CD8-positive, alpha-beta memory T cell (primary cell): ENCODE measurements at places on chromosomes 2 and 18. TPM values are rescaled to one million over a fixed set of nuclear protein-coding genes. Genes with fewer than 3 reads are reported as not detected.
A peak's percentile ranks its signal among the peaks of the same experiment; 100 is the strongest.

- H3K36me3 ChIP-seq, result no peaks in the 10 kb centered on the region
- H3K27me3 ChIP-seq, result no peaks in the 10 kb centered on the region
- no peak overlapping the region for H3K27ac ChIP-seq
- H3K4me1 ChIP-seq, result no peaks in the 10 kb centered on the region
Measured at GRCh38 chr2:179373816-179374215, 109.2 kb upstream of the SESTD1 start.

GRCh38 chr2:88729061-88729745, 37.7 kb downstream of the RPIA start:
- H3K36me3 ChIP-seq, result no peaks in the 10 kb centered on the region
- no peak overlapping the region for H3K4me3 ChIP-seq
- no peak for DNase-seq

The SERPINB12 gene
- not detected for total RNA-seq

DNA sequence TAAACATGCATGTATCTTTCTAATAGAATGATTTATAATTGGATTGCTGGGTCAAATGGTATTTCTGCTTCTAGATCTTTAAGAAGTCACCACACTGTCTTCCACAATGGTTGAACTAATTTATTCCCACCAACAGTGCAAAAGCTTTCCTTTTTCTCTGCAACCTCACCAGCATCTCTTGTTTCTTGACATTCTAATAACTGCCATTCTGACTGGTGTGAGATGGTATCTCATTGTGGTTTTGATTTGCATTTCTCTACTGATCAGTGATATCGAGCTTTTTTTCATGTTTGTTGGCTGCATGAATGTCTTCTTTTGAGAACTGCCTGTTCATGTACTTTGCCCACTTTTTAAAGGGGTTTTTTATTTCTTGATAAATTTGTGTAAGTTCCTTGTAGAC, 182.5 kb downstream of the ANKRD44 start:
- no peak overlapping the region for H3K4me3 ChIP-seq
- H3K4me1 ChIP-seq, result peaks cover 58% of the 10 kb centered on the region
- DNase-seq, result no peak
- H3K36me3 ChIP-seq, result peaks cover 17% of the 10 kb centered on the region

DNA sequence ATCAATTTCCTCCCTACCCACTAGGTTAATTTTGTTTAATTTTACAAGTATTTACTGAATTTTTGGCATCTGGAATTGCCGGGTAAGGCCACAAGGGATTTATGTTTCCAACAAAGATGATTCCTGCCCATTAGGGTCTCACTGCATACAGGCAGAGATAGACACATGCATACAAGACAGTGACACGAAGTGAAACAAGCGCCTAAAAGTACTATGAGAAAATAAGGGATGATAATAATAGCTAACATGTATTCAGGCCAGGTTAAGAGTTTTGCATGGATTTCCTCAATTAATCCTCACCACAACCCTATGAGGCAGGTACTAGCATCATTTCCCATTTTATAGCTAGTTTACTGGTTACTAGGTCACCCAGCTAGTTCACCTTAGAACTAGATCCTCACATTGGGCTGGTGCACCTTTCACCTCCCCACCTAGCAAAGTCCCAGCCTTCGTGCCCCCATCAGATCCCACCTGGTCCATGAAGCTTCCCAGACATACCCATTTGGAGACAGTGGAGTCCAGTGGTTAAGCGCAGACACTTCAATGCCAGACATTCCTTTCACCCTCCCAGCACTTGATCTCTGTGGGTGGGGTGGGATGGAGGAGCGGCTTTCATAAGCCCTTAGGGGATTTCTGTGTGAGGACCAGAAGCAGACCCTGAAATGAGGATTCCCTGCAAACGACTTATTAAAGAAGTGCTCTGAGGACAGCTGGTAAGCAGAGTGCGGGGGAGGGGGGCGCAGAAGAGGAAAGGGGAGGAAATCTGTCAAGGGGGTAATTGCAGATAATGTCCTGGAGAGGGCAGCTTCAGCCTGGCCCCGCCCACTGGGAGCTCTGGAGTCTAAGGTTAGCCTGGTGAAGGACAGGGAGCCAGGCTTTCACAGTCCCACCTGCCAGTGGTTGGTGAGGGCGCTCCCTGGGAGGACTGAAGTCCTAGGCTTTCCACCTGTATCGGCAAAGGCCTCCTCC, 5.8 kb upstream of the DGUOK start:
- H3K27ac ChIP-seq, result no peak overlapping the region
- DNase-seq, result peak; percentile 50
- H3K4me3 ChIP-seq, result no peak overlapping the region
- H3K27me3 ChIP-seq, result no peaks in the 10 kb centered on the region

DNA sequence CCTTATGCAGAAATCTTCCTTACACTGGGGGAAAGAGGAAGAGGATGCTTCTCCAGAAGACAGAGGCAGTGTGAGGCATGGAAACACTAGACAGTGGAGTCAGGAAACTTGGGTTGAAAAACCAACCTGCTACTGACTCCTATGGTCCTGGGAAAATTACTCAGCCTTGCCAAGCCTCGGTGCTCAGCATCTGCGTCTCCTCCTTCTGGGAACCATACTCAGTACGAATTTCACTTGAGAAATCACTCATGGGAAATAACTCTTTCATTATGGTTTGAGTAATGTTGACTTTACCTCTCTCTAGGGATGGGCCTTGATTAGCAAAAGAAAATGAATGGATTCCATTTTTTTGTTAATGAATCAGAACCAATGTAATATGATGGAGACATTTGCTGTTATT, 96.5 kb downstream of the KCNE4 start:
- no peak for DNase-seq
- H3K27me3 ChIP-seq, result no peaks in the 10 kb centered on the region
- H3K4me1 ChIP-seq, result no peaks in the 10 kb centered on the region
- H3K27ac ChIP-seq, result no peak overlapping the region
